ENCODE measurements at places on chromosomes 1 and 21. TPM values are rescaled to one million over a fixed set of nuclear protein-coding genes. Genes with fewer than 3 reads are reported as not detected.

The PGLYRP4 gene
- not detected for total RNA-seq

- DNase-seq = no peak
Observed at GRCh38 chr1:51829058-51829457, 49.5 kb downstream of the NRDC start.

- no peak for DNase-seq
Observed at GRCh38 chr1:169517558-169518186, 31.9 kb upstream of the SLC19A2 start.

The P3H1 gene
- total RNA-seq = 67.0 TPM

The FAF1 gene
- total RNA-seq = 25.0 TPM

- no peak for DNase-seq
Observed at GRCh38 chr1:146013559-146013922, 8.0 kb downstream of the HJV start.
